ENCODE measurements at places on chromosomes 11 and 22.

DNA sequence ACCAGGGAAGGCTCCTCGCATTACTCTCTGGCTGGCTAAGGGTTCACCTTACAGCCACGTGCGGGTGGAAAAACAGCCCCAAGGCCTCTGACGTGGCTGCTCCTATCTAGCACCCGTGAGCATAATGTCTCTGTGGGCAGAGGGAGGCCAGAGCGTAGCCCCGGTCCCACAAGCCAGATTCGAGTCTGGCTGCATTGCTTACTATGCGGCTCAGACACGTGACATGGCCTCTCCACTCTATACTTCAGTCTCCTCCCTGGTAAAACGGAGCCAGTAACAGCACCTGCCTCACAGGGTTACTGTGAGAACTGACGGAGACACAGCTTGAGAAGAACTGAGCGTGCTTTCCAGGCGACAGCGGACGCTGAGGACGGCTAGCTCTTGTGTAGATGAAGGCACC is 105.8 kb upstream of the BID start:
- no peak for DNase-seq

GRCh38 chr11:3136546-3137455 is 28.3 kb downstream of the OSBPL5 start:
- no peak for DNase-seq

DNA sequence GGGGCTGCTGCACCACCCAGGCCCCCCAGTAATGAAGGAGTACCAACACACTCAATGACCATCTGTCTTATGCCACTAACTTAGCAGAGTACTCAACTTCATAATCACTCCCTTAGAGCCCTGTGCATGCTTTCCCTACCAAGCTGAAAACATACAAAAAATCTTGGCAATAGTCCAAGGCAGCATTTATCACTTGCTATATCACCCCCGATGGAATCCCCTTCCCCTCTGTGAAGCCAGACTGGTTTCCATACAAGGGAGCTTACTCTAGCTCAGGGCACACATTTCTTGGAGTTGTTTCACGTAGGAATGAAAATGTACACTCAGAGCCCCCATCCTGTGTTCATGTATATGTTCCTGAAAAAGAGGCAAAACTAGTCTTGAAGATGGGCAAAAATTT is 301.3 kb upstream of the TENM4 start:
- no peak for DNase-seq

DNA sequence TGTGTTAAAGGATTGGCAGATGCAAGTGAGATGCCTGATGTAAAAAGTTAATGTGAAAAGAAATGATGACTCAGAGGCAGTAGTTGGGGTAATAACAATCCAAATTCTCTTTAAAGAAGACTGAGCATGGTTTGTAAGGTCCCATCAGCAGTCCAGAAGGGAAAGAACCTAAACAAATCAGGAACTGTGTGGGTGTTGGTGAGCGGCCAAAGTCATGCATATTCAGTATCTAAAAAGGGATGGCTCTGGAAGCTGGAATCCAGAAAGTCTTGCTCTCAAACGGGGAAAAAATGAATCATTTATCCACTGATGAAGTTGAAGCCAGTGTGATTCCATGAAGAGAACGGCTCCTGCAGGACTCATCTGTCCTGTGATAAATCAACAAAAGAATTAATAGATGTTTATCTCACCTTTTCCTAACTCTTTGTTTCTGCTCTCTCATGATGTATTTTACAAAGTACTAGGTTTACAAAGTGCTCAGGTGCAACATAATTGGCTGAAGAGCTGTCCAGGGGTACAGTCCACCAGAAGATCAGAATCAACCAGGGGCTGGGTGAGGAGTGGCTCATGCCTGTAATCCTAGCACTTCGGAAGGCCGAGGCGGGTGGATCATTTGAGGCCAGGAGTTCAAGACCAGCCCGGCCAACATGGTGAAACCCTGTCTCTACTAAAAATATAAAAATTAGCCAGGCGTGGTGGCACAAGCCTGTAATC is 20.5 kb upstream of the SORL1-AS1 start:
- peak; percentile 39 for DNase-seq

DNA sequence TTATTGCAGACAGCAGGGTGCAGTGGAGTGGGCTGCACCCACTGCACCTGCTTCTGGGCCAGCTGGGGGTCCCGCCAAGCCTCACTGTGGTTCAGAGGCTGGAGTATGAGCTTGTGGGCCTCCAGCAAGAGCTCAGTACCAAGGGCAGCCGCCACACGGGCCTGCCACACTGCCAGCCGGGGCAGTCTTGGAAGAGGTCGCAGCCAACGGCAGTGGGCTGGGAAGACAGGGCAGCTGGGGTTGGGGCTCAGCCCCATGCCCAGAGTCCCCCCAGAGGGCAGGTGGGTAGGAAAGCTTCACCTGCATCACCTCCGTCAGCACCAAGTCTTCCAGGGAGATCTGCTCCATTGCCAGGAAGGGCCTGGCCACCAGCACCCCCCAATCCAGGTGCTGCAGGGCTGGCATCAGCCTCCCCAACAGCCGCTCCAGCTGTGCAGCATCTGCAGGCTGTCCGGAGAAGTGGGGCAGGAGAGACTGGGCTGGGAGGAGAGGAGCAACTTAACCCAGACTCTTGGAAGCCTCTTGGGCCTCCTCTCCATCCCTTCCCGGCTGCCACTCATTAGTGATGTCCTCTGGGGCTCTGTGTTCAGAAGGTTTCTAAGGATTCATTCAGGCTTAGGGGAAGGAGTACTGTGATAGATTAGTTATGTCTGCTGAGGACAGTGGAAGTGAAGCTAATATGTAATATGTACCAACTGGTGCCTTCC is 1.1 kb upstream of the GSTT4 start:
- DNase-seq: no peak

- DNase-seq: no peak
Measured at GRCh38 chr22:29313576-29314466, 1.7 kb downstream of the RASL10A start.

GRCh38 chr11:87463486-87464102 is 425.9 kb downstream of the TMEM135 start:
- DNase-seq: no peak

DNA sequence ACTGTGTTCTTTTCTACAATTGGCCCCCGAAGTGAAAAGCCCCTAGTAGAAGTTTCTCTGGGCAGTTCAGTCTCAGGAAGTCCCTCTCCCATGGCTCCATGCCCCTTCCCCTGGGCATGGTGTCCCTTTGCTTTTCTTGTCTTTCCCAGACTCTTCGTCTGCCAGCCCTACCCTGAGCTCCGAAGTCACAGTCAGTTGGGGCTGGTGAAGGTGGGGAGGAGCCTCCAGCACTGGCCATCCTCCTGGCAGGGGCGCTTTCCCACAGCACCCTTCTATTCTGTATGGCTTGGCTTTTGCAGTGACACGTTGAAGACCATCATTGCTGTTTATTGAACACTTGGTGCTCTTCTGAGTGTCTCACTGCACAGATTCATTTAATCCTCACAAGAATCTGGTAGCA is 195.1 kb upstream of the CADM1 start:
- DNase-seq: no peak

DNA sequence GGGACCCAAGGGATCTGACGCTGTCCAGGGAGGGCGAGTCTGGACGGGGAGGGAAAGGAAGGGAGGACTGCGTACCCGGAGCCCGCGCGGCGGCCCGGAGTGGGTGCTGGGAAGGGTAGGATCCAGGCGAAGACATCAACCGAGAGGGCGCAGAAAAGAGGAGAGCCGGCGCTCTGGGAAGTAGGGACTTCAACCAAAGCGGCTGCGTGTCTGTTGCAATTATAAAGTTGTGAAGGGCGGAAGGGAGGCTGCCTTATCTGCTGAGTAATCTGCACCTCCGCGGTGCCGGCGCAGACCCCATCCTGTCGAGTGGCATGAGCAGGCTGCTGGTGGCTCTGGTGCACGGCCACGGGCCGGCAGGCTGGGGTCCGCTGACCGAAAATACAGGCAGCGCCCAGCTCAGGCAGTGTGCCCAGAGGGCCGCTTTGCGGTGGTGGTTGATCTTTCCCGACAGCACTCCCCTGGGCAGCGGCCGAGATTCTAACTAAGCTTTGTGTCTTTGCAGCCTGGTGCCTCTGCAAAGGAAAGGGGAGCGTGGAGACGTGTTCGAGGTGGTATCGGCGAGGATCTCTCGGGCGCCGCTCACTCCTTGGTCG is 978 bp downstream of the C11orf87 start:
- DNase-seq: no peak

GRCh38 chr11:47917599-47918369 is 62.6 kb upstream of the PTPRJ start:
- DNase-seq: peak; percentile 28

DNA sequence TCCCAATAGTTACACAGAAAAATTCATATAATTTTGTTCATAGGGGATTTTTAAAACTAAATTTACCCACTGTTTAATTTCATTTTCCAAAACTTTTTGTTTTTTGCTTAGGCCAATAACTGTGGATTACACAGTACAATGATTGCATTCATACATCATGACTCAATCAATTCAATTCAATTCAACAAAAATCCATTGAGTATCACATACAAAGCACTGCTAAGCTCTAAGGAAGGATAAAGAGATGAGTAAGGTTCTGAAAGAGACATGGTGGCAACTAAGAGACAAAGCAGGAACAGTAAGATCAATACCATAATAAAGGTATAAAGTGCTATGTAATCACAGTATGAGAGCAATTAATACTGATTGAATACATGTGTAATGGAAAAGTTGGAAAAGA is 9.4 kb upstream of the LAYN start:
- no peak for DNase-seq

- DNase-seq: peak; percentile 2
Measured at GRCh38 chr11:89293965-89294679, 116.4 kb downstream of the TYR start.

DNA sequence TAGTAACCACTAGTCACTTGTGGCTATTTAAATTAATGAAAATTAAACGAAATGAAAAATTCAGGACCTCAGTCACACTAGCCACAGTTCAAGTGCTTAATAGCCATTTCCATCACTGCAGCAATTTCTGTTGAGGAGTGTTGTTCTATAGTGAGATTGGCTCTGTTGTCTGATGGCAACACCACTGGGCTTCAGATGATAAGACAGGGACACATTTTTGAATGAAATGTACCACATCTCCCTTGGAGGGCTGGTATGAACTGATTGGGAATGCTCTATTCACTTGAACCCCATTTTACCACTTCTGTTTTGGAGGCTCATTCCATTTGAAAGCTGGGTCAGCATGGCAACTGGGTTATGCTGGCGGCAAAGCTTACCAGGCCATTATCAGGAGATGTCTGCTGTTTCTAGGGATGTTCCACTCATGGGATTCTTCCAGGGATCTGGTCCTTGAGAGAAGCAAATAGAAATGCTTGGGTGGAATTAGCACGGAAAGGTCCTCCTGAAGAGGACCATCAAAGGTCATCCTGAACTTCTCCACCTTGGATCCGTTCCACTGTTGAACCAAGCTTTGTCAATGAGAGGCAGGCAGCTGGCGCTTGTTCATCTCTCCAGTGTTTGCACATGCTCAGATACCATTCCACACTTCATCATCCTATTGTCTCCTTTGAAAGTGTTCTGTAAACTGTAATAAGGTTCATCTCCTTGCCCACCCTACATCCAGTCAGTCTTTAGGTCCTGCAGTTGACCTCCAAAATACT is 7.6 kb downstream of the AMOTL1 start:
- DNase-seq: no peak

DNA sequence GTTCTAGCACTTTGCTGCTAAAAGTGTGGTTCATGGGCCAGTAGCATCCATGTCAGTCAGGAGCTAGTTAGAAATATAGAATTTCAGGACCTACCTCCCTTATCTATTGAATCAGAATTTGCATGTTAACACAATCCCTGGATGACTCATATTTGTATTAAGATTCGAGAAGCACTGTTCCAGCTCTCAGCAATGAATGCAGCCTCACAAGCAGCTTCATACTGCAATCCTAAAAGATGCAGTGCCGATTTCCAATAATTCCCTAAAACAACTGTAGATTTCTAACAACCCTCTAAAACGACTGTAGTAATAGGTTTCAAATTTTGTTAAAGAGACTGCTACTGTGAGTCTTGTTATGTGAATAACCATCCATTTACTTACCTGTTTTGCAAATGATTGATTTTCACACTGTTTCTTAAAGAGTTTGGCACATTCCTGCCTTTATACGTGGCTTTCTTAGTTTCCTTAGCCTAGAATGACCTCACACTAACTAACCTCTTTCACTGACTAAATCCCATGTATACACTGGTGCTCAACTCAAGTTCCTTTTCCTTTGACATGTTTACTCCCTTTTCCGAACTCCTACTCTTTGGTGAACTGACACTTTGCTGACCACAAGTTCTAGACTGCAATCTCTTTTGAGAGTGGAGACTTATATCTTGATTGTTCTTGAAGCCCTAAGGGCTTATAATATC is 511.8 kb downstream of the METTL15 start:
- no peak for DNase-seq

GRCh38 chr11:70364745-70365543 is 33.4 kb upstream of the CTTN start:
- no peak for DNase-seq

DNA sequence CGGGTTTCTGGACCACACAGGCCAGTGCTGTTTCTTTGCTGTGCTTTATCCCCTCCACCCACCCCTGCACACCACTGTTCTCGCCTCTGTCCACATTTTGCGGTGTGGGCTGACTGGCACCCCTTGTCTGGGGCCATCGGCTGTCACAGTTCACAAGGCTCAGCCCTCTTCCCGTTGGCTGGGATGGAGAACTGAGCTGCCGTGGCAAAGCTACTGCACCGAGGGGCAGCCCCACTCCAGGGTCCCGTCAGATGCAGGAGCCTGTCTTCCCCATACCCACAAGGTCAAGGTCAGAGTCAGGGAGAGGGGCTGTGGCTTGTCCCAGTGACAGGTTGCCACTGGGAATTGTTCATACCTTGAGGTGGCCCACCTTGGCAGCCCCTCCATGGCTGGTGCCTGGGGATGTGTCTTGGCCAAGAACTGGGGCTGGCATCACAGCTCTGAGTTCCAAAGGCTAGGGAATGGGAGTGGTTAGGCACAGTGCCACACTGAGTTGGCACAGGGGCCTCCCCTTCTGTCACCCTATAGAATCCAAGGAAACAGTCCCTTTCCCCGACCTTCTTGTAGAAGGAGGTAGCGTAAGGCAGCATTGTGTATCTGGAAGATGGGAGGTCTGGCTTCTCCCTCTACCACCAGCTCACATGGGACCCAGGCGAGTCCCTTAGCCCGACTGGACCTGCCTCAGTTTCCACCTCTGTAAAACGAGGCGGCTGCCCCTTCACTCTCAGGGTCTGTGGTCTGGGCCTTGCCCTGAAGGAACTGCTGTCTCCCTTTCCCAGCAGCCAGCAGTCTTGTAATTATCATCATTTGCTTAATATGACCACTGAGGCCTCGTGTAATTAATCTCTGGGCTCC is 3.4 kb downstream of the GRK2 start:
- no peak for DNase-seq

DNA sequence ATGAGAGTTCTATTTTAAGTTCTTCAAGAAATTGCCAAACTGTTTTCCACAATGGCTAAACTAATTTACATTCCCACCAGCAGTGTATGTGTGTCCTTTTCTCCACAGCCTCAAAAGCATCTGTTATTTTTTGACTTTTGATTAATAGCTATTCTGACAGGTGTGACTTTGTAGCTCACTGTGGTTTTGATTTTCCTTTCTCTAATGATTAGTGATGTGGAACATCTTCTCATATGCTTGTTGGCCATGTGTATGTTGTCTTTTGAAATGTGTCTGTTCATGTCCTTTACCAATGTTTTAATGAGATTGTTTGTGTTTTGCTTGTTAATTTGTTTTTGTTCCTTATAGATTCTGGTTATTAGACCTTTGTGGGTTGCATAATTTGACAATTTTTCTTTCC is 18.0 kb upstream of the RAB38 start:
- no peak for DNase-seq

- no peak for DNase-seq
Measured at GRCh38 chr22:25702040-25702439, 39.9 kb upstream of the MYO18B start.

GRCh38 chr11:119366690-119367620 is 14.5 kb downstream of the USP2 start:
- DNase-seq: no peak
